ENCODE measurements at places on chromosomes 13 and 19.

DNA sequence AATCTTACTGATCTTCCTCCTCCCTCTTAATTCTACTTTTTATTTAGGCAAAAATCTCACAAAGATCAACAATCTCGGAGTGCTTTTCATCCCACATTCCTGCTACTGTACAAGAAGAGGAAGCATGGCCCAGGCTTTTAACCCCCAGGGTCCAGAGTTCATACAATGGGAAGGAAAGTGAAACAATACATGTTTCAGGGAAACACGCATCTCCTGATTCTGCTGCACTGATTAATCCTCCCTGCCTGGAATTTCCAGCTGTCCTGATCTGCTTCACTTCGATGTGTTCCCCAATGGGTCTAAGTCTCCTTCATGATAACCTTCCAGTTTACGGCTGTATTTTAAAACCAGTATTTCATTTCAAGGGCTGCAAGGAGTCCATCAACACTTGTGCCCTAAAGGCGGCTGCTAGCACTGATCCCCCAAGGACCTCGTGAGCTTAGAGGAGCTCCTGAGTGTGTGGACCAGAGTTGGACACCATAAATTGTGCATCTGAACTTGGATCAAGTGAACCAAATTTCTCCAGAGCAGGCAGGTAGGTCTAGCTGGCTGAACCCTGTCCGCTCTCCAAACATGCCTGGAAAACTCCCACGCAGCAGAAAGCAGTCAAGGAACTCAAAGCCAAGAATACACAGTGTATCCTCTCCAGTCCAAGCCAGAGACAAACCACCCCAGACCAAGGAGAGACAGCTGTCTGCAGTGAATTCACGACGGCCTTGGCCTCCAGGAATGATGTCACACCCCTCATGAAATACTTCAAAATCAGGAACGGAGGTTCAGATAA lies 44.3 kb downstream of the COL4A1 start:
- DNase-seq: no peak

GRCh38 chr13:60538566-60538965 lies 141.5 kb downstream of the TDRD3 start:
- no peak for DNase-seq

DNA sequence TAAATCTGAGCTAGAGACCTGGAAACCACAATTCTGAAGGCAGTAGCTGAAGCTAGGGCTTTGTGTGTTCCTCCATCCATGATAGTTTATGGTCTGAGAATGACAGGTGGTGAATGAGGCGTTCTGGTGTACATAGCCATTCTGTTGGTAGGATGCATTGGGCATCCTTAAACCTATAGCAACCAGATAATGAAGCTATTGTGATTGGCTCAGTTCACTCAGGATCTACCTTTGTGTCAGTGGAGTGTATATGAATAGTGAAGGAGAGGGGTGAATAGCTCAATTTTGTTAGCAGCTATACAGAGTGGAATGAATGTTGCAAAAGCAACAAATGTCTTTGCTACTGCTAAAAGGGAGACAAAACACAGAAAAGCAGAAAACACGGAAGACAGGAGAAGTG lies 80.0 kb upstream of the PCDH20 start:
- no peak for DNase-seq

GRCh38 chr13:25844559-25845434 lies 207.0 kb downstream of the SHISA2 start:
- DNase-seq: no peak

DNA sequence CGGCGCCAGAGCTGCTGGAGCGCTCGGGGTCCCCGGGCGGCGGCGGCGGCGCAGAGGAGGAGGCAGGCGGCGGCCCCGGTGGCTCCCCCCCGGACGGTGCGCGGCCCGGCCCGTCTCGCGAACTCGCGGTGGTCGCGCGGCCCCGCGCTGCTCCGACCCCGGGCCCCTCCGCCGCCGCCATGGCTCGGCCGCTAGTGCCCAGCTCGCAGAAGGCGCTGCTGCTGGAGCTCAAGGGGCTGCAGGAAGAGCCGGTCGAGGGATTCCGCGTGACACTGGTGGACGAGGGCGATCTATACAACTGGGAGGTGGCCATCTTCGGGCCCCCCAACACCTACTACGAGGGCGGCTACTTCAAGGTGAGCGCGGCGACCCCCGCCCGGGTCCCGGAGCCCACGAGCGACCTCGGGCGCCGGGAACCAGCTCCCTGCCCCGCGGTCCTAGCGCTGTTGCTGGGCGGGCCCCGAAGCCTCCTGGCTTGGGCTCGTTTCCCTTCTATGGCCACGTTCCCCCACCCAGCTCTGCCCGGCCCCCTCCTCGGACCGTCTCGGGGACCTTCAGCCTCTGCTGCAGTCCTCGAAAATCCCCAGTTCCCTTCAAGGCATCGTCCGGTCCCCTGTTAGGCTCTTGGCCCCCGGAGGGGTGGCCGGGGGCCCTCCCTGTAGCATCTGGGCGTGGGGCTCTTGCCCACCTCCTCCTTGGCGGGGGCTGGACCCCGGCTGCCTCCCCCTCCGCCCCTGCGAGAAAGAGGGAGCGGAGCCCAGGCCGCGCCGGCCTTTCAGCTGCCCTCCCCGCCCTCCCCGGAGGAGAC lies at the start of gene CDC34:
Gene CDC34 (plus strand): TSS at position 8 of the 808 bp plus-strand sequence. CDS start 172 bp downstream, at position 180.
- peak; percentile 36 for DNase-seq

DNA sequence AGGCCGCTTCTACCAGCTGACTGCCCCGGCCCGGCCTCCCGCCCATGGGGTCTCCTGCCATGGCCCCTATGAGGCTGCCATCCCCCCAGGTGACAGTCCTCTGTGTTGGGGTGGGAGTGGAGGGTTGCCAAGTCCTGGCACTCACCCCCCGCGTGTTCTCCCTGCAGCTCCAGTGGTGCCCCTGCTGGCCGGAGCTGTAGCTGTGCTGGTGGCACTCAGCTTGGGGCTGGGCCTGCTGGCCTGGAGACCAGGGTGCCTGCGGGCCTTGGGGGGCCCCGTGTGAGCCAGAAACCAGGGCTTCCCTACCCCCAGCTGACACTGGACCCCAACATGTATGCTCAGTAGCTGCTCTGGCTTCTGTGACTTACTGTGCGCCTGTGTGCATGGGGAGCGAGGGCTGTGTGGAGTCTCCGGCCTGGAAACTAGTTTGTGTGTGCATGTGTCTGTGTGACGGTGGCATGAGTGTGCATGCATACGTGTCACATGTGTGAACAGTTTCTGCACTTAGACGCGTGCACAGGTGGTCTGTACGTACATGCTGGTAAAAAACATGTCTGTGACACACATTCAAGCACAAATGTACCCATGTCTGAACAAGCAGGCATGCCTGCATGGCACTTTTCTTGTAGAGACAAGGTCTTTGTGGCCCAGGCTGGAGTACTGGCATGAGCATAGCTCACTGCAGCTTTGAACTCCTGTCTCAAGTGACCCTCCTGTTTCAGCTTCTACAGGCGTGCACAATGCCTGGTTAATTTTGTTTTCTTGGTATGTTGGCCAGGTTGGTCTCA lies 4.9 kb downstream of the ACP4 start:
- peak; percentile 57 for DNase-seq

DNA sequence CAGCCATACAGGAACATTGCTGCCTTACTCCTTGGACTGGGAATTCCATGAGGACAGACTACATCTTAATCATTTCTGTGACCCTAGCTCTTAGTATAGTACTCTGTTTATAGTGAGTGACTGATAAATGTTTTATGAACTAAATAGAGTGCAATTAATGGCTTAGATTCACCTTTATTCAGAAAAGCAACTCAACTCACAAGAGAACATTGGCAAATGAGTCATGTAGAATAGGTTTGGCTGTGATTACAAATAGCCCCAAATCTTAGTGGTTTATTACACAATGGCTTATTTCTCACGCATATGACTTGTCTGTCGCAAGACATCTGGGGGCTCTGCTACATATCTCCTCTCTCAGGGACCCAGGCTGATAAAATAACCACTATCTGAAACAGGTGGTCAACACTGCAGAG lies 121.6 kb upstream of the KL start:
- no peak for DNase-seq

DNA sequence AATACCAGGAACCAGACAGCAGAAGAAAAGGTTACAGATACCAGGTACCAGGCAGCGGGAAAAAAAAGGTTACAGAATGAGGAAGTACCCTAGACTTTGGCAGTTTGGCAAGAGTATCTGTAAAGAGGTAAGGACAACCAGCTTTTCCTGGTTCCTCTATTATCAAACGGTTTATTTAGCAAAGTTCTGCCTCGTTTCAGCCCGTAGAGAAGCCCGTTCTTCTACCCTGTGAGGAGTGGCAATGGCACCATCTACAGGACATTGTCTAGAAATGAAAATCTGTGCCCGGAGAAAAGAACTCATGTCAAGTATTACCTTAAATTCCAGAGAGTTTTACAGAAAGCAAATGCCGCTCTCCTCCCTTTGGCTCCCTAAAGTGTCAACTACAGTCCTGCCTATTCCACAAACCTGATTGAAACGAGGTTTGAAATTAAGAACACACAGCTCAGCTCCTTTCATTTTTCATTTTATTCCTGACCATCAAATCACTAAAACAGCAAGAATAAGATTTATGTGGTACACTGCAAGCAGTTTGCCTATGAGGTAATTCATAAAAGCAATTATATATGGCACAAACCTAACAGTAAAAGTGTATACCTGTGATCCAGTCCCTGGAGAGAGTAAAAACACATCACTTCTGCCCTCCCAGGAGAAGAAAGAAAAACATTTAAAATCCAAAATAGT lies 226.3 kb downstream of the SLC7A1 start:
- peak; percentile 79 for DNase-seq

GRCh38 chr19:19402656-19403372 lies 2.7 kb upstream of the GATAD2A start:
- DNase-seq: no peak

GRCh38 chr13:27665333-27665732 lies 43.6 kb downstream of the POLR1D start:
- DNase-seq: no peak

DNA sequence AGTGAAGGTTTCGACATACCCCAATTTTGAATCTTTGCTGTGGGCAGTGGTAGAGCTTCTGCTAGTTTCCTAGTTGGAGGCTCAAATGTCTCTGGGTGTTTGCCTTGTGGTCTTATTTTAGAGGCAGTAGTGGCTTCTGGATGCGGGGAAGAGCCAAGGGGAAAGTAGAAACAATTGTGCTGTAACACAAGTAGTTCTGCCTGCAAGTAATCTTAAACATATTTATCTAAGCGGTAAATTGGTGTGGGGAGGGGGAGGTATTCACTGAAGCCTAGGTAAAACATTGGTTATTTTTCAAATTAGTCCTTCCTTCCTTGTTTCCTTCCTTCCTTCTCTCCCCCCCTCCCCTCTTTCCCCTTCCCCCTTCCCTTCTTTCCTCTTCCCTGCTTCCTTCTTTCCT lies at the start of gene PCDH20:
Gene PCDH20 (minus strand): TSS at position 101 of the 400 bp plus-strand sequence. CDS start 691 bp downstream, outside the sequence.
- no peak for DNase-seq

GRCh38 chr13:77470986-77471385 lies 64.5 kb upstream of the SCEL start:
- DNase-seq: no peak

GRCh38 chr13:60111691-60112090 lies 52.0 kb downstream of the DIAPH3 start:
- no peak for DNase-seq
